ENCODE measurements at places on chromosomes 1 and 21.
A peak's percentile ranks its signal among the peaks of the same experiment; 100 is the strongest.

- no peak overlapping the region for H3K27ac ChIP-seq
- H3K27me3 ChIP-seq: peaks cover 2% of the 10 kb centered on the region
- no peaks in the 10 kb centered on the region for H3K4me1 ChIP-seq
- DNase-seq: peak; percentile 26
Observed at GRCh38 chr1:227273557-227273956, 44.7 kb downstream of the CDC42BPA start.

DNA sequence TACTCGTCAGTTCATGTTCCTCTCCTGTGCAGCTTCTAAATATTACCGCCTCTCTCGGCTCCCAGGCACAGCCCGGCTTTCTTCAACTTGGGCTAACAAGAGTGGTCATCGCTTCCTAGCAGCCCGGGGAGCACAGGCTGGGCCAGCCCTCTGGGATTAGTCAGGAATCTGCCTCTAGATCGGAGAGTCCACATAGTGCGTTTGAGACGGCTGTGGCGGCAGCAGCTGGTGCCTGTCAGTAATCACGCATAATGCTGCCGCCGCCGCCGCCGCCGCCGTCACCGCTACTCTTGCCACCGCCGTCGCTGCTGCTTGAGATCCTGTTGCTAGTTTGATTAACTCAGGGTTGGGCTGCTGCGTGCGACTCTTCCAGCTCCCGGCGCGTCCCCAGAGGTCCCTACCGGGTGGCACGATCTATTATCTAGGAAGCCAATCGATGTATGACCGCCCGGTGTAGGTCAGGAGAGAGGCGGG, at the start of gene RXRG:
RXRG (minus strand) TSS at position 230 of the 474 bp plus-strand sequence. CDS start 233 bp downstream, outside the sequence.
- DNase-seq: peak; percentile 31
- peaks cover 18% of the 10 kb centered on the region for H3K27me3 ChIP-seq
- H3K36me3 ChIP-seq: no peaks in the 10 kb centered on the region
- no peaks in the 10 kb centered on the region for H3K4me1 ChIP-seq
- H3K27ac ChIP-seq: no peak within 1 kb of the TSS

GRCh38 chr1:109928591-109929111, 18.0 kb downstream of the CSF1 start:
- no peak for DNase-seq
- no peak overlapping the region for H3K4me3 ChIP-seq
- H3K4me1 ChIP-seq: peaks cover 16% of the 10 kb centered on the region

- no peaks in the 10 kb centered on the region for H3K36me3 ChIP-seq
- no peak overlapping the region for H3K27ac ChIP-seq
- H3K4me1 ChIP-seq: no peaks in the 10 kb centered on the region
- no peak for DNase-seq
- no peak overlapping the region for H3K4me3 ChIP-seq
- peaks cover 9% of the 10 kb centered on the region for H3K27me3 ChIP-seq
Observed at GRCh38 chr1:7684132-7684531, 87.0 kb upstream of the VAMP3 start.

GRCh38 chr21:43622796-43623195, 36.5 kb downstream of the HSF2BP start:
- H3K27ac ChIP-seq: no peak overlapping the region
- H3K4me1 ChIP-seq: peaks cover 7% of the 10 kb centered on the region
- peaks cover 11% of the 10 kb centered on the region for H3K27me3 ChIP-seq
- no peak for DNase-seq
- peaks cover 5% of the 10 kb centered on the region for H3K36me3 ChIP-seq
- H3K4me3 ChIP-seq: no peak overlapping the region
